ENCODE measurements at places on chromosomes 4 and X. TPM values are rescaled to one million over a fixed set of nuclear protein-coding genes. Genes with fewer than 3 reads are reported as not detected.

GRCh38 chr4:81337211-81337610 lies 122.2 kb upstream of the PRKG2 start:
- DNase-seq = no peak
- H3K36me3 ChIP-seq = no peaks in the 10 kb centered on the region
- H3K27me3 ChIP-seq = peaks cover 4% of the 10 kb centered on the region
- H3K4me3 ChIP-seq = no peak overlapping the region

The CXCR3 gene
- 141 TPM for total RNA-seq

DNA sequence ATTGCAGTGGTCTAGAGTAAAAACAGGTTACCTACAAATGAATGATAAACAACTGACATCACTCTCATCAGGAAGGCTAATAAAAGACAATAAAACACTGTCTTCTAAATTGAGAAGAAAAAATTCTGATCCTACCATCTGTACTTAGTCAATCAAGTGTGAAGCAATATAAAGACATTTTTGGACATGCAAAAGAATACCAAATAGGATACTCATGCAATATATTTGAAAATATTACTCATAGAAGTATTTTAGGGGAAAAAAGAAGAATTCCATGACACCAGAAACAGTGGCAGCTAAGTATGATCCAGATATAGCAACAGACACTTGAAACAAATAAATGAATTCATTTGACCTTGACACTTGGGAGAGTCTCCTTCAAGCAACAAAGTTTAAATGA lies 63.8 kb upstream of the FAM120C start:
- H3K27ac ChIP-seq = no peak overlapping the region
- no peaks in the 10 kb centered on the region for H3K4me1 ChIP-seq
- no peak overlapping the region for H3K4me3 ChIP-seq
- H3K36me3 ChIP-seq = no peaks in the 10 kb centered on the region

DNA sequence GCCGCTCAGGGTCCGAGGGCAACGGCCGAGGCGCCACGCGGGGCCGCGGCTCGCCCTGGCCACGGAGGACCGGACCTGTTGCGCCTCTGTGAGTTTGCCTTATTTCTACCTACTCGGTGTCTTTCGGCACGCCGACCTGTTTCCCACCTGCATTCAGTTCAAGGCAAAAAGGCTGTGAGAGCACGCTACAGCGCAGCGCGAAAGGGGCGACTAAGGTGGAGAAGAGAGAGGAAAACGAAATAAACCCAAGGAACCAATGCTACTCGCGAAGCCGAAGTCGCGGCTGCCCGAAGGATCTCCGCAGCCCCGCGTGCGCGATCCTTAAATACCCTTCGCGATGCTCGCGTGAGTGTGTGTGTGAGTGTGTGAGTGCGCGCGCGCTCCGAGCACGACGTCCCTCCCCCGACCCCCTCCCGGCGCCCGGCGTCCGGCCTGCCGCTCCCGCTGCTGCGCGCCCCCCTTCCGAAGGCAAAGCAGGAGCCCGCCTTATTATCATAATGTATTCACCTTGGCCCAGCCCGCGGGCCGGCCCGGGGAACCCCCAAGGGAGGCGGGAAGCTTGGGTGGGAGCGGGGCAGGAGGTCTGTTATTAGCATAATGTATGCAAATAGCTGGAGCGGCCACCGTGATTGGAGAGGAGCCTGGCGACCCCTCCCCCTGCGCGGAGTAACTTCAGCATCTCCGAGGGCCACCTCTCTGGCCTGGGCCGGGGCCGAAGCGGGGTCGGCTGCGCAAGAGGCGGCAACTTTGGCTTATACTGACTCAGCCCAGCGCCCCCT lies at the start of gene COL25A1:
TSS of gene COL25A1 (minus strand) at position 298 of the 779 bp plus-strand sequence.
- peak within 1 kb of the TSS; percentile 55 for H3K4me3 ChIP-seq
- no peaks in the 10 kb centered on the region for H3K36me3 ChIP-seq
- no peak within 1 kb of the TSS for H3K27ac ChIP-seq
- peaks cover 14% of the 10 kb centered on the region for H3K4me1 ChIP-seq

DNA sequence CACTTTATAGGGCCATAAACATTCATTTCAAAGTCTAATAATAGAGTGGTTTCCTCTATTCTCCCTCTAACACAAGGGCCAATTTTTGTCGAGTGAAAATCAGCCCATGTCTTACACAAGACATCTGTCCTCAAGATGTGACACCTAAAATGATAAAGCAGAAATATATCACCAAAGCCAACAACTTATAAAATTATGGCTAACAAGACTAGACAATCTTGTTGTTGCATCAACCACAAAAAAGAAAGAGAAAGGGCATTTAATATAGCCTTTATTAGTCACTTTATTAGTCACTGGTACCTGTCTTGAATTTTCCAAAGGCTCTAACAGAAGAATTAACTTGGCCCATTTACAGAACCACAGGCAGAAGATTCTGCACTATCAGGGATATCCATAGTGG lies 161.6 kb downstream of the SMIM20 start:
- peaks cover 34% of the 10 kb centered on the region for H3K36me3 ChIP-seq
- peaks cover 40% of the 10 kb centered on the region for H3K4me1 ChIP-seq
- H3K27me3 ChIP-seq = no peaks in the 10 kb centered on the region
- H3K4me3 ChIP-seq = no peak overlapping the region

GRCh38 chr4:94590493-94590892 lies 138.8 kb downstream of the PDLIM5 start:
- H3K27ac ChIP-seq = no peak overlapping the region
- H3K27me3 ChIP-seq = no peaks in the 10 kb centered on the region
- DNase-seq = no peak
- no peaks in the 10 kb centered on the region for H3K36me3 ChIP-seq
- no peak overlapping the region for H3K4me3 ChIP-seq
- no peaks in the 10 kb centered on the region for H3K4me1 ChIP-seq

DNA sequence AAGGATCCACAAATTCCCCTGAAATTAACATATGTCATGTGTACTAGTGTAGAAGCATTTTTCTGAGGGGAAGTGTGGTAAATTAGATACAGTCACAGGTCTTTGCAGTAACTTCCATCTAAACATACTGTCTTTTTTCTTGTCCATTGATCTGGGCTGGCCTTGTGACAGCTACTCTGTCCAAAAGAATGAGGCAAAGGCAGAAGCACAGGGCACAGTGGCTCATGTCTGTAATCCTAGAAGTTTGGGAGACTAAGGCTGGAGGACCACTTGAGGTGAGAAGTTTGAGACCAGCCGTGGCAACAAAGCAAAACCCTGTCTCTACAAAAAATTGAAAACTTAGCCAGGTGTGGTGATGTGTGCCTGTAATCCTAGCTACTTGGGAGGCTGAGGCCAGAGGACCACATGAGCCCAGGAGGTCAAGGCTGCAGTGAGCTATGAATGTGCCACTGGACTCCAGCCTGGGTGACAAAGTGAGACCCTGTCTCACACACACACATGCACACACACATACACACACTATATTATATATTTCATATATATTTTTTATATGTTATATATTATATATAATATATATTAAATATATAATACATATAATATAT lies 47.6 kb downstream of the HAND2 start:
- H3K4me1 ChIP-seq = no peaks in the 10 kb centered on the region
- DNase-seq = no peak
- no peak overlapping the region for H3K4me3 ChIP-seq
- peaks cover 5% of the 10 kb centered on the region for H3K27me3 ChIP-seq
- no peak overlapping the region for H3K27ac ChIP-seq
- no peaks in the 10 kb centered on the region for H3K36me3 ChIP-seq

- peak; percentile 55 for DNase-seq
- peaks cover 20% of the 10 kb centered on the region for H3K4me1 ChIP-seq
- no peak overlapping the region for H3K4me3 ChIP-seq
- no peak overlapping the region for H3K27ac ChIP-seq
- H3K27me3 ChIP-seq = no peaks in the 10 kb centered on the region
These were observed 10.5 kb downstream of the PPAT start for GRCh38 chr4:56424697-56425514.

The DIPK2B gene
- total RNA-seq = not detected

- DNase-seq = no peak
- no peaks in the 10 kb centered on the region for H3K36me3 ChIP-seq
- no peaks in the 10 kb centered on the region for H3K27me3 ChIP-seq
- no peak overlapping the region for H3K4me3 ChIP-seq
These were observed 26.3 kb upstream of the PDS5A start for GRCh38 chr4:40003986-40004385.

The KDR gene
- not detected for total RNA-seq

DNA sequence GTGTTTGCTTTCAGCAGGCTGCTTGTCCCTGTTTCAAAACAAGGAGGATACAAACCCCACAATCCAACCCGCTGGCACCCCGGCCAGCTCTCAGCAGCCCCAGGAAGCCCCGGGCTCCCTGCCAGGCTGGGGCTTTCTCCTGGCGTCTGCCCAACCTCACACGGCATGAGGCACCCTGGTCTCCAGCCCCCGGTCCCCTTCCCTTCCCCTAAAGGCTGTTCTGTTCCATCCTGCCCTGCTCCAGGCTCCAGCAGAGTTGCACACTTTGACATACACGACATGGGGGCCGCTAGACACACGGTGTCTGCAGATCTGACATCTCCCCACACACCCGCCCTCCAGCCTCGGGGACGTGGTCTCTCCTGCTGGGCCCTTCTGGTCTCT lies 107.7 kb upstream of the ADRA2C start:
- no peaks in the 10 kb centered on the region for H3K36me3 ChIP-seq
- no peak overlapping the region for H3K4me3 ChIP-seq
- DNase-seq = no peak
- no peak overlapping the region for H3K27ac ChIP-seq

The BST1 gene
- total RNA-seq = 0.60 TPM

- no peaks in the 10 kb centered on the region for H3K27me3 ChIP-seq
- H3K36me3 ChIP-seq = no peaks in the 10 kb centered on the region
- no peak overlapping the region for H3K27ac ChIP-seq
- no peak overlapping the region for H3K4me3 ChIP-seq
- no peak for DNase-seq
- no peaks in the 10 kb centered on the region for H3K4me1 ChIP-seq
These were observed 232.4 kb upstream of the CTSO start for GRCh38 chr4:156186111-156186510.

All from activated CD8-positive, alpha-beta T cell treated with anti-CD3 and anti-CD28 coated beads, Interleukin-2, amount 10 ng/mL, durations not matched to agents 7 days and 5 days (primary cell).